Upper lobe of left lung (tissue), 6 donors: ENCODE measurements at places on chromosomes 6 and 20.

DNA sequence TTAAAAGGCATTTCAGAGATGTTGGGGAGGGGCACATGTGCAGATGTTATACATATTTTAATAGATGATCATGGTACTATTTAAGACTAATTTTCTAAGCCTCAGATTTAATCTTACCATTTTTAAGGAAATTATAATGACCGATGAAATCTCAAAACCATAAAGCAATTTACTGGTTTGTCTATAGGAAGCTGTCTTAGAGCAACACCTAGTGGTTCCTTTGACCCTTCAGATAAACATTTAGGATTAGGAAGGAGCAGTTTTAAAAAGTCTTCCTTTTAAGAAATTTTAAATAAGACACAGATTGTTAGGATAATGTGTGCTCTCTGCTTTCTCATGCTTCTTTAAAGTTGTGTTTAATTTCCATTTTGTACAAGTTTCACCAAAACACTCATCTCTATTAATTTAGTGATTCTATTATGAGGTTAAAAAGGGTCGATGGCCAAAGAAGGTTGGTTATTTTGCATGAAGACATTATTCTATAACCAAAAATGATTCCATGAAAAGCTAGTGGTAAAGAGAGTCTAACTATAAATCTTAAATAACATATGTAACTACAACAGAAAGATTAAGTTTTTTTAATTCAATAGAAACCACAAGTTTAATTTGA, 376.4 kb downstream of the HACE1 start:
- no peaks in the 10 kb centered on the region for H3K4me1 ChIP-seq
- H3K4me3 ChIP-seq: no peak overlapping the region
- no peak overlapping the region for H3K27ac ChIP-seq
- no peak for DNase-seq
- no peaks in the 10 kb centered on the region for H3K36me3 ChIP-seq

DNA sequence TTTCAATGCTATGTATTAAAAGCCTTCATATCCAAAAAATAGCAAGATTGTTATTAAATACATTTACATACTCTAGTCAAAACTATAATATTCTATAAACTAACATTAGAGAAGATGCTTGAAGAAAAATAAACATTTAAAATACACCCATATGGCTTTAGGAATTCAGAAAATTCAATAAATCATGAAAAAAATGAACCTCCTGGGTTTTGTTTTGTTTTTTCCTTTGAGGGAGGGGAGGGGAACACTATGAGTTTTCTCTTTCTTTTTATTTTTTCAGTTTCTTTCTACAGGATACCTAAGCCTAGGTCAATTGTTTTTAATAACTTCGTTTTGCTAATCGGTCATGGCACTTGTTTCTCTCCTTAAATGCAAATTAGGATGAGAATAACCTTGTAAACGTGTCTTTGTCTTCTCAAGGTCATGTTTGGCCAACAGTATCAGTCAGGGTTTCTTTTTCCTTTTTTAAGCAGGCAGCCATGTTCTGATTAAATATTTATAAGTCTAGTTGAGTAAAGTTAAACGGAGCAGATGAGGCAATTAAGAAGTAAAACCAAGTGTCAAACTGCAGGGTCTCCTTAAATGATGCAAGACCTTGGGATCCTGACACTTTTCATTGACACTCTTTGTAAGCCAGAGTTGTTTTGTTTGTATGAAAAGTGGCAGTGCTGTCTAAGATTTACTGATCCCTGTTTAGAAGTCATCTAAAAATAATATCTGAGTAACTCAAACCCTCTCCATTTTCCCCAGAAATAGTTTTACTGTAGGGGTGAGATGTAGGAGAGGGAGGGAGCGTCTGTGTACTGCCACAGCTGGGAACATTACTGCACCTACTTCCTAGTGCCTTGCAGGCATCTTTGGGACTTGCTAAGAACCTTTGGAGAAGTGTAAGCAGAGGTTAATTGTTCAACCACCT, 392.3 kb downstream of the PLCB1 start:
- H3K4me1 ChIP-seq: no peaks in the 10 kb centered on the region
- H3K36me3 ChIP-seq: no peaks in the 10 kb centered on the region
- DNase-seq: no peak
- no peak overlapping the region for H3K27ac ChIP-seq
- no peaks in the 10 kb centered on the region for H3K27me3 ChIP-seq
- H3K4me3 ChIP-seq: no peak overlapping the region

DNA sequence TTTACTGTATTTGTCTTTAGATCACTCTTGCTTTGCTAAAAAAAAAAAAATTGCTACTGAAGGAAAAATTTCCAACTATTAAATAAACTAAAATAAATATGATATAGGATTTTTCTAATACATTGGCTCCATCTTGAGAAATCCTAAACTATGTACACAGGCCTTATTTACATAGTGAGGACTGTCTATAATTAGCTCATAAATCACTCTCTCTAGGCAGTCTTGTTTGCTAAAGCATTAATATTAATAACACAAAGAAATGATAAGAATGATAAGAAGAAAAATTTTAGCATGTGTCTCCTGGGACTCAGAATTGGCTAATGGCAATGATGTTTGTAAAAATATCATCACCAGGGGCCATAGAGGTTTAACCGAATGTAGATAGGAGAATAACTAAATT, 13.3 kb upstream of the CRYBG1 start:
- DNase-seq: no peak
- no peak overlapping the region for H3K27ac ChIP-seq
- H3K36me3 ChIP-seq: no peaks in the 10 kb centered on the region
- no peaks in the 10 kb centered on the region for H3K27me3 ChIP-seq
- no peaks in the 10 kb centered on the region for H3K4me1 ChIP-seq
- H3K4me3 ChIP-seq: no peak overlapping the region

- no peak for DNase-seq
- H3K36me3 ChIP-seq: no peaks in the 10 kb centered on the region
- H3K4me1 ChIP-seq: peaks cover 22% of the 10 kb centered on the region
- no peak overlapping the region for H3K4me3 ChIP-seq
- H3K27me3 ChIP-seq: no peaks in the 10 kb centered on the region
- H3K27ac ChIP-seq: no peak overlapping the region
Observed at GRCh38 chr6:1619673-1620503, 10.2 kb downstream of the FOXC1 start.

- no peak overlapping the region for H3K4me3 ChIP-seq
- H3K4me1 ChIP-seq: no peaks in the 10 kb centered on the region
- no peak for DNase-seq
- no peaks in the 10 kb centered on the region for H3K36me3 ChIP-seq
- H3K27me3 ChIP-seq: no peaks in the 10 kb centered on the region
- H3K27ac ChIP-seq: no peak overlapping the region
Observed at GRCh38 chr6:154056536-154056935, 17.5 kb downstream of the OPRM1 start.

- DNase-seq: no peak
- H3K4me3 ChIP-seq: no peak overlapping the region
- no peak overlapping the region for H3K27ac ChIP-seq
- H3K4me1 ChIP-seq: peaks cover 60% of the 10 kb centered on the region
- H3K27me3 ChIP-seq: no peaks in the 10 kb centered on the region
Observed at GRCh38 chr20:47574616-47575364, 73.1 kb downstream of the NCOA3 start.

DNA sequence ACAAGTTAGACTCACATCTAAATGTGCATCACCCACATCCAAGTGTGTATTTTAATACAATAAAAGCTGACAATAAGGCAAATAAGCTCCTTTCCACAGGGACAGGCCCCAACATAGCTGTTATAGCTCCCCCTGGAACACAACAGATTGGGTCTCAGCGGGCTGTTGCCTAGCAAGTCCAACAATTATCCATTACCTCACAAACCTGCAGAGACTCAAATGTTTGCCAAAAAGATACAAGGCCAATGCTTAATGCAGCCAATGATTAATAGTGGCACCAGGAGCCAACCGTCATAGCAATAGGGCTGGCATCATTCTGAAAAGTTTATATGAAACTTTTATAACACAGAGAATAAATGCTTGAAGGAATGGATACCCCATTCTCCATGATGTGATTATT, 35.7 kb downstream of the EPB41L2 start:
- H3K4me1 ChIP-seq: no peaks in the 10 kb centered on the region
- H3K4me3 ChIP-seq: no peak overlapping the region
- H3K27ac ChIP-seq: no peak overlapping the region
- H3K36me3 ChIP-seq: no peaks in the 10 kb centered on the region
- H3K27me3 ChIP-seq: no peaks in the 10 kb centered on the region

DNA sequence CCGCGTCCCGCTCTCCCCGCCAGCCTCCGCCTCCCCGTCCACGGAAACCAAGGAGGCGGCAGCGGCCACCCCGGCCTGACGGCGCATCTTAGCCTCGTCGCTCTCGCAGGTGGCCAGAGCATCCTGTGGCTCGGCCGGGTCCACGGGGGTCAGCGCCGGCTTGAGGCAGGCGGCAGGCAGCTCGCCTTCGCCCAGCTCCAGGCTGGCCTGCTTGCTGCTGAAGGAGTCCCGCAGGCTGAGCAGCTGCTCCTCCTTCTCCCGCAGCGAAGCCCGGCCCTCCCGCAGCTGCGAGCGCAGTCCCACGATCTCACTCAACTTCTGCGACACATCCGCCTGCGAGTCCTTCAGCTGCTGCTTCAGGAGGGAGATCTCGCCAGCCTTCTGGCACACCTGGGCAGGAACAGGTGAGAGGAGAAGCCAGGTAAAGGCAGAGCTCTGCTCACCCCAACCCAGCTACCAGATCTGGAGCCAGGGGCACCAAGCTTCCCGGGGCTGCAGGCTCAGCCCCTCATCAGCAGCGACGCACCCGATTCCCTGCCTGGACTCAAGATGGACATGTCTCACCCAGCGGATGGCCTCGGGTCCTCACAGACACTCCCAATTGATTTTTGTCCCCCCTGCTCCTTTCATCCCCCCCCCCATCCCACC, 5.2 kb upstream of the FASTKD5 start:
- H3K4me1 ChIP-seq: peaks cover 4% of the 10 kb centered on the region
- H3K36me3 ChIP-seq: no peaks in the 10 kb centered on the region
- peak overlapping the region; percentile 12 for H3K4me3 ChIP-seq
- DNase-seq: peak; percentile 83
- H3K27ac ChIP-seq: peak overlapping the region; percentile 30

GRCh38 chr6:158457616-158458278, 102.1 kb upstream of the TMEM181 start:
- DNase-seq: no peak
- H3K4me3 ChIP-seq: no peak overlapping the region
- H3K36me3 ChIP-seq: peaks cover 27% of the 10 kb centered on the region
- no peak overlapping the region for H3K27ac ChIP-seq
- H3K27me3 ChIP-seq: no peaks in the 10 kb centered on the region
- no peaks in the 10 kb centered on the region for H3K4me1 ChIP-seq

DNA sequence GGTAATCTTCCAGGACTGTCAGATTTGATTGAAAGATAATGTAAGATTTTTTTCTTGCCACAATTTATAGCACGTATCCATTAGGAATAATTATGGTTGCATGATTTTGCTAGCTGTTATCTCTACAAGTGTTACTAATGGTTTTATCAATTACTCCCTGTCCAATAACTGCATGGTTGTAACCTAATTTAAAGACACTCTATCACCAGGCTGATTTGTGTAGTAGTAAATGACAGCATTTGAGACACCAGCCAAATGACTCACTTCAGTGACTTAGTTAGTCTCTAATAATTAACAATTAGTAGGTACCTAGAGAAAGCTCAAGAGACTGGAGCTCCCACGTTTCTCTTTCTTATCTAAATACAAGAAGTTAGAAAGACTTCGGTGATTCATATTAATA, 453.8 kb upstream of the POU3F2 start:
- H3K27me3 ChIP-seq: no peaks in the 10 kb centered on the region
- H3K36me3 ChIP-seq: no peaks in the 10 kb centered on the region
- H3K27ac ChIP-seq: no peak overlapping the region
- H3K4me3 ChIP-seq: no peak overlapping the region
- DNase-seq: no peak

GRCh38 chr6:35679399-35679798, 9.3 kb downstream of the FKBP5 start:
- no peak overlapping the region for H3K4me3 ChIP-seq
- no peak overlapping the region for H3K27ac ChIP-seq
- H3K27me3 ChIP-seq: no peaks in the 10 kb centered on the region

GRCh38 chr6:25689966-25690365, 38.0 kb downstream of the SCGN start:
- H3K27ac ChIP-seq: no peak overlapping the region
- H3K27me3 ChIP-seq: no peaks in the 10 kb centered on the region
- H3K4me1 ChIP-seq: no peaks in the 10 kb centered on the region
- H3K36me3 ChIP-seq: no peaks in the 10 kb centered on the region
- H3K4me3 ChIP-seq: no peak overlapping the region

DNA sequence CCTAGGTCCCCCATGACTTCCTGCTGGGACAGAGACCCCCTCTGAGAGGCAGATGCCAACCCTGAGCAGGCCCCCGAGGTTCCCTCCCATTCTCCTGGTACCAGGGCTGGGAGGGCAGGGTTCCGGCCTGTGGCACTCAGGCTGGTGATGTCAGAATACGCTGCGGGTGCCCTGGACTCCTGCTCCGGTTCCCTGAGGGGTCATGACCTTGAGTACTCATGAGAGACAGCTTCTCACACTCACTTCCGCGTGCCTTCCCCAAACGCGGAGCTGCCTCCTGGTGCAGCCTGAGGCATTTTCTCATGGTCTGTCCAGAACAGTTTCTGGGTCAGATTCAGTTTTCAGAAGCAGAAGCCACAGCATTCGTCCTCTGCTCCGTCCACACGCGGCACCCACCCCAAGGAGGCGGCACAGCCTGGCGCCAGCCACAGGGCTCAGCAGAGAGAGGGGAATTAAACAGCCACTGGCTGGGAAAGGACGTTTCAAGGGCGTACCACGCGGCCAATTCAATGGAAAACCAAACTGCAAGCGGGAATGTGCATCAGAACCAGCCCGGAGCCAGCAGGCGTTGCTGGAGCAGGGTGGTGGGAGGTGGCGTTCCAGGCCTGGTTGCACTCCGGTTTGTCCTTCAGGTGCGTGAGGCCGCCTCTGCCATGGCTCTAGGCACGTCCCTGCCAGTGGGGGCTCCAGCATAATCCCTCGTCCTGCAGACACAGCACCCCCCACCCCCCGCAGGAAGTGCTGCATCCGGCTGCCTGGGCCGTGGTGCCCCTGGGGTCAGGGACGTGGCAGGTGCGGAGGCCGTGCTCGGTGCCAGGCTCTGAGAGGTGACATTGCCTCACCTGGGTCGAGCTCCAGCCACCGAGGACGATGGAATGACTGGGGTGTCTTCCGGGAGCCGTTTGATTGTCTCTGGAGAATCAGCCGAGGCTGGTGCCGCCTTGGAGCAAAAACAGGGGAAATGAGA, 58.3 kb upstream of the BHLHE23 start:
- DNase-seq: no peak
- H3K4me3 ChIP-seq: no peak overlapping the region
- H3K4me1 ChIP-seq: no peaks in the 10 kb centered on the region
- H3K27me3 ChIP-seq: peaks cover 2% of the 10 kb centered on the region
- H3K27ac ChIP-seq: no peak overlapping the region

DNA sequence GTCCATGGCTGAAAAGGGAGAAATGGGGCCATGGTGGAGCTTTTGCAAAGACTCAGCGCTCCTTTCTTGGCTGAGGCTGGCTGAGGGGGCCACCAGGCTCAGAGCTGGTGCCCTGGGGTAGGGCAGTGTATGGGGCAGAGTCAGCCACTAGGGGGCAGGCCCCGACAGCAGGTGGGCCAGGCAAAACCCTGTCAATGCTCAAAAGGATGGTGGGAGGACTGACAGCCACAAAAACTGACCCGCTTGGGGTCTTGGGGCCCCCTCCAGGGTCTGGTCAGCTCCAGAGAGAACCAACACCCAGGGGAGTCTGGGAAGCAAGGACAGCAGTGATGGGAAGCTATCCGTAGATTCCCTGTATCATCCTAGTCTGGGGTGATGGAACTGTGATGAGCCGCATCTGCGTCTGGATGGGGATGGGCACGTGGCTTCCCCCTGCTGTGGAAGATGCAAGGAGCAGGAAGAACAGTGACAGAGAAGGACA, 306.9 kb downstream of the DHX35 start:
- H3K4me3 ChIP-seq: no peak overlapping the region
- H3K27ac ChIP-seq: no peak overlapping the region
- H3K36me3 ChIP-seq: no peaks in the 10 kb centered on the region
- DNase-seq: peak; percentile 57
